ENCODE measurements at places on chromosomes 16 and 17.

DNA sequence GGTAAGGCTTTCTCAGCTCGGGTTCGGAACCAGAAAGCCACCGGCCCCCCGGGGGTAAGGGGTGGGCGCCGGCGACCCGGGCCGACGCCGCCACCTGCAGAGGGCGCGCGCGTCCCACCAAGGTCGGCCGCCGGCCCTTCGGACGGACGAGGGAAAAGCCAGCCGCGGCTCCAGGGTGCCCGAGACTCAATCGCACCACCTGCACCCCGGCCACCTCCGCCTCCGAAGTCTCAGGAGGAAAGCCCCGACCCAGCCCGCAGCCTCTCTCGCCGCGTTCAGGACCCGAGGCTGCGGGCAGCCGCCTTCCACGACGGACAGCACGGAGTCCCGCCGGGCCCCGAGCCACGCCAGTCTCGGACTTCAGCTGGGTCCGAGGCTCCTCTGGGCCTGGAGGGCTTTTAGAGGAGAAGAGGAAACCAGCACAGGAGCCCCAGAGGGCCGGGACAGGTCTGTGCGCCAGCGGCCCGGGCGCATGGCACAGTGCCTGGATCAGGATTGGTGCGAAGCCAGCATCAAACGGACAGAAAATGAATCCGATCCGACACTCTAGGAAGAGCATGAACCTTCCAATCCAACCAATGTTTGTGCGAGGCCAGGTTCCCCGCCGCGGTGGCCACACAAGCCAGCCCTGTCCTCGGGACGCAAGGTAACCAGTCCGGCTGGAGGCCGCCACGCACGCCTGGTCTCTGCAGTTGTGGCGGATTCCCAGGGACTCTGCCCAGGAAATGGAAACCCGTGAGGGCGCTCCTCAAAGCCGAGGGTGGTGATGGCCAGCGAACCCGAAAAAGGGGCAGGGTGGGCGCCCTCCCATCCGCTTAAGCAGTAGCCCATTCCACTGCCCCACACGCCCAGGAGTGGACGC lies 6.7 kb downstream of the CBX8 start:
- no peak for DNase-seq

DNA sequence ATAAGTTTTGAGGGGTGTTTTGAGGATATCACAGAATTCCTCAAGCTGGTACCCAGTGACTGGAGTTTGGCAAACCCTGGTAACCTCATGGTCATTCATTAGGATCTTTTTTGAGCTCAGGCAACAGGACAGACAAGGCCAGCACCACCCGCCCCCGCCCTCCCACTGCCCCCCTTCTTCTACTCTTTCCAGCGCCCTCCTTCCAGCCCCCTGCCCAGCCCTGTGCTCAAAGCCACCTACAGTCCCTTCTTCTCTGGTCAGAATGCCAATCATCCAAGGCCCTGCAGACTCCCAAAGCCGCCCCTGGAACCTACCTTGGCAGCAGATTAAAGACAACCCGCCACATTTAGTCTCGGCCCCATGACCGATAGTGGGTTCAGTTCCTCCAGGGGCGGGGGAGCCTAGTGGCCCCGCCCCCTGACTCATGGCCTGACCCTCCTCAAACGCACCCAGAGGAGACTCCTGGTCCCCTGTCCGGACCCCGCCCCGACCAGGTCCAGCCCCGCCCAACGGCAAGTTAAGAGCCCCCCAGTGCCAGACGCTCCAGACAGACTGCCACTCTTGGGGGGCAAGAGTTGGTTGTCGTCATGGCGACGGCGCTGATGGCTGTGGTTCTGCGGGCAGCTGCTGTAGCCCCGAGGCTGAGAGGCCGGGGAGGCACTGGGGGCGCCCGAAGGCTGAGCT lies at the start of gene NAGS:
TSS of gene NAGS (plus strand) at position 546 of the 684 bp plus-strand sequence. CDS start at position 588, 42 bp downstream.
- no peak for DNase-seq

- no peak for DNase-seq
Measured at GRCh38 chr16:23496821-23497542, 13.3 kb downstream of the GGA2 start.

GRCh38 chr17:57832314-57833178 lies 17.3 kb downstream of the MRPS23 start:
- no peak for DNase-seq

DNA sequence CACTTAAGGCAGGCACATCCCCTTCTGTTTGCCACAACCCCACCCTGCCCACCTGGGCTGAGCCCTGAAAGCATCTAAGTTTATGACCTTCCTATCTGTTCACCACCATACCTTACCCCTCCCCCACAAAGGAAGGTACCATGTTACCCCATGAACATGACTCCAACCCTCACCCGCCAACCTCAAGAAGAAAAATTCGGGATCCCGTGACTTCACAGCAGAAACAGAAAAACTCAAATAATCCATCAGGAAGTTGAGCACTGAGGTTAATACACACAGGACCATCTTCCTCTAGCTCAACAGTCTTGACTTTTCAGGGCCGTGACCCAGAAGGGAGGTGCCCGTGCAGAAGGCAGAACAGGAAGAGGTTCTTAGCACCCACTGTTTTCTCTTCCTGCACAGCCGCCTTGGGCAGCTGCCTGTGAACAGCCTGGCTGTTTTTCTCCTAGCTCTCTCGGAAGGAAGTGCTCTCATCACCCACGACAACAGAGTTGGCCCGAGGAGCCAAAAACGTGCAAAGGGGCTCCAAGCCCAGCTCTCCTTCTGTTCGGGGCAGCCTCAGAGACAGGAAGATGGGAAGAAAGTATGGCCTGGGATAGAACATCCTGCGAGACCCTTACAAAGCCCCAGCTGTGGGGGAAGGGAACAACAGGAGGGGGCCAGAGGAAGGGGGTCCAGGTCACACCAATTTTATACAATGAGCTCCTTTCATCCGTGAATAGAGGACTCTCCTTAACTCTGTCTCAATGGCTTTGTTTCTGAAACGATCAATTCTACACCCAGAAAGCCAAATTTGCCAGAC lies 101.1 kb downstream of the XYLT1 start:
- peak; percentile 29 for DNase-seq

DNA sequence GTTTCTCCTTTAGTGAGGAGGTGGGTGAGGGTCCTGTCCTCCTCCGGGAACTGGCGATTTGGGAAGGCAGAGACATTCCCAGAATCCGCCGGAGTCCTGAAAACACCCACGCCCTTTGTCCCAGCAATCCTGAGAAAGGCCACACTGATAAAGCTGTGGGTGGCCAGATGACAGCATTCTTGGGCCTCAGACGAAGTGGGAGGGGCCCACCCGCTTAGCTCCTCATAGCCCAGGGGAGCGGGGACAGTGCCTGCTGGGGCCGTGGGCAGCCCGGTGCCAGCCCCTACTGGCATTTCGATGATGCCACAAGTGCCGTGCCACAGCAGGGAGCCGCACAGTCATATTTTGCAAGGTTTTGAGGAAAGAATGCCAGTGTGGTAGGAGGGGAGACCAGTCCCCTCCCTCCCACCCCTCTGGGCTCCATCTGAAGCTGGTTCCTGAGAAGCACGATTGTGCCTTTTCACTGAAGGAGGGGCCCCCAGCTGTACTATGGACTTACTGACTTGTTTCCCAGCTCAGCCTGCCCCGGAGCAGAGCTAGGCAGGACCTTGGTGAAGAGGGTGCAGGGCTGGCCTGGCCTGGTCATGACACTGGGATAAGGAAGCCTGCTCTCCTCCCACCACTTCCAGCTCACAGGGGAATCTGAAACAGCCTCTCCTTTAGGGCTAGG lies 20.9 kb upstream of the MPRIP start:
- DNase-seq = no peak

DNA sequence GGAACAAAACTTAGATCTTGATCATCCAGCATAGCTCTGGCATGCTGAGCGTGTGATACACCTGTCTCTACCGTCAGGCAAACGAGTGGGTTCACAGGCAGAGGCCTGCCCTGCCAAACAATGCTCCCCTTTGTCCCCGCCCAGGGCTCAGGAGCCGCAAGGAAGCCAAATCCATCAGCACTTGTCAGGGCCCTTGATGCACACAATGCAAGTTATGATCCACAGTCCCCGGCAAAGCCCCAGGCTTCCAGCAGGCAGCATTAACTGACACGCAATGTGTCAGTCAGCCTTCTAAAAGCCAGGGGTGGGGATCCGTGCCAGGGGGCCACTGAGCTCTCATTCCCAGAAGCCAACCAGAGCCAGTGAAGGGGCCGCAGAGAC lies 460.9 kb downstream of the SLC39A11 start:
- no peak for DNase-seq

DNA sequence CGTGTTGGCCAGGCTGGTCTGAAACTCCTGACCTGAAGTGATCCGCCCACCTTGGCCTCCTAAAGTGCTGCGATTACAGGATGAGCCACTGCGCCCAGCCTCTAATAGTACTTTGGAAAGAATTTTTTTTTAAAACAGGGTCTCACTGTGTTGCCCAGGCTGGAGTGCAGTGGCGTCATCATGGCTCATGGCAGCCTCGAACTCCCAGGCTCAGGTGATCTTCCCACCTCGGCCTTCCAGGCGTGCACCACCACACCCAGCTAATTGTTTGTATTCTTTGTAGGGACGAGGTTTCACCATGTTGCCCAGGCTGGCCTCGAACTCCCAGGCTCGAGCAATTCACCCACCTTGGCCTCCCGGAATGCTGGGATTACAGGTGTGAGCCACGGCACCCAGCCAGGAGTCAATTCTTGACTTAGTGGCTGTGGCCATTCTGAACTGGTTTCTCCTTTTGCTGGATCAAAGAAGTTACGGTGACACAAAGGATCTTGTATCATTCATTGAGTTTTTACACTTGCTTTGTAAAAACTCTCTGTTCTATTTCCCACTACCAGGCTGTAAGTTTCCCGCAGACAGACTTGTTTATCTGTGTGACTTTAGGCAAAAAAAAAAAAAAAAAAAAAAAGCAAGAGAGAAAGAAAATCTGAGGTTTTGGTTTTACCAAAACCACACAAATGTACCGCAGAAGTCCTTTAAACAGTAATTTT lies 12.7 kb upstream of the COTL1 start:
- no peak for DNase-seq
